ENCODE measurements at places on chromosomes 2 and 18.

GRCh38 chr18:23845988-23846630 lies 156.9 kb downstream of the LAMA3 start:
- DNase-seq, result no peak

- no peak for DNase-seq
Observed at GRCh38 chr2:109067631-109068125, 61.3 kb upstream of the SH3RF3 start.

DNA sequence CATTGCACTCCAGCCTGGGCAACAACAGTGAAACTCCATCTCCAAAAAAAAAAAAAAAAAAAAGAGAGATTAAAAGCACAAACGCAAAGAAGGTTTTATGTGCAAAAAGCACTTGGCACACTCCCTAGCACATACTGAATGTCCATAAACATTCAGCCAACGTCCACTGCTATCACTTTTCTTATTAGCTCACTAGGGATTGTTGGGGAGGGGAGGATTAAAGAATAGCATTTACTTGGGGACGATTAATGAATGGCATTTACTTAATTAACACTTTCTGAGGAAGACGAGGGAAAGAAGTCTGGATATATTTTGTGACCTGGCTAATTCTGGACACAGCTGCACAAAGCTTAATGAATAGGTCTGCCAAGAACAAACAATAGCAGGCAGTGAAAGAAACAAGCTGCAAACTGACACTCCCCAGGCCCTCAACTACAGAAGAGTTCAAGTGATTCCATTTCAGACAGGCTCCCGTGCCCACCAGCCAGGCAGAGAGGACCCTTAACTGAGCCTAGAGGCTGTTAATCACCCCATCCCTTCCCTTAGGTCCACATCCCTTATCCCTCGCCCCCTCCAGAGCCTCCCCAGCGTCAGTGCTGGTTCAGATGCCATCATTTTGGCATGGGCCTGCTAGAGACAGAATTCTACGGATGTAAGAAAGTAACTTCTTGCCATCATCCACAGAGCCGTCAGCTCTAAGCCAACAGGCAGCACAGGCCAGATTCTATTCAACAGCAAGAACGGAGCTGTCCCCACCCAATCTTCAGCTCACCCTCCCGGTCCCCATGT lies 7.4 kb downstream of the CYB5A start:
- no peak for DNase-seq

DNA sequence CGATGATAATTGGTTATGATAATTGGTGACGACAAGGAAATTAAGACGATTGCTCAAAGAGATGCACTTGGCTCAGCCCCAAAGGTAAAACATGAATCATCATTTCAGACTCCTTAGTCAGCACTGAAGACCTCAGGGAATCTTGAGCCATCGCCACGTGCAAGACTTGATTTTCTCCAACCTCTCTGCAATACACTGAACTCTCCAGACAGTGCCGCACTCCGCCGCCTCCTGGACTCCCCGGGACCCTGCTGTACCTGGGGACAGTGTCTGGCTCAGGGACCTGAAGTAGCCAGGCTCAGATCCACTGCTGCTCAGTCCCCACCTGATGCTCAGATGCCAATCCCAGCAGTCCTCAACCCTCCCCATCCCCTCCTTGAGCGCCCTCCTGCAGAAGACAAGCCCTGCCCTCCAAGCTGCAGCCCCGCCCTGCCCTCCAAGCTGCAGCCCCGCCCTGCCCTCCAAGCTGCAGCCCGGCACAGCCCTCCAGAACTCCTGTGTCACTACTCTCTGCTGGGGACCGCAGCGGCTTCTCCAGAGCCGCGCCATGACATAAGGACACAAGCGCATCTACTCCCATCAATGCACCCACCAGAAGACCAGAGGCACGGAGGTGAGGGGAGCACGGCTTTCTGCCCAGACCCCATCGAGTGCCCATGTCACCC lies 1.1 kb downstream of the TMEM18 start:
- DNase-seq, result no peak

- no peak for DNase-seq
Observed at GRCh38 chr2:168340931-168341330, 93.5 kb upstream of the STK39 start.

- no peak for DNase-seq
Observed at GRCh38 chr2:71823526-71823925, 324.1 kb downstream of the CYP26B1 start.

GRCh38 chr2:55871637-55872036 lies 51.9 kb downstream of the EFEMP1 start:
- DNase-seq, result no peak

DNA sequence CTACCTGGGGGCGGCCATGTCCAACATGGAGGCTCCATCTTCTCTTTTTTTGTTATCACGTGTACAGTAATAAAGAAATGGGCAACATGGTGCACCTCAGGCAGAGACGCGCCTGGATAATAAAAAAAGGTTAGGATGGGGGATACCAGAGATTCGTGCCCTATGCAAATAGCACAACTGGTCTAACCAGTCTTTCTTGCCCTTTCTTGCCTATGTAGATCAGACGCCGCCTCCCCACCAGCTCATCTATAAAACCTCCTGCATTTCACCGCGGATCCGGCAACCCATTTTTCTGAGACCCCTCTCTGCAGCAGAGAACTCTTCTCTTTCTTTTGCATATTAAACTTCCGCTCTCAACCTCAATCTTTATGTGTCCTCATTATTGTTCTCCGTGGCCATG lies 68.7 kb downstream of the MYL12B start:
- DNase-seq, result no peak

GRCh38 chr2:16096962-16097361 lies 156.6 kb downstream of the MYCN start:
- no peak for DNase-seq

GRCh38 chr2:115183144-115183543 lies 740.7 kb downstream of the DPP10 start:
- no peak for DNase-seq

- DNase-seq, result peak; percentile 40
Observed at GRCh38 chr2:227238238-227239237, 74.1 kb downstream of the COL4A3 start.

- DNase-seq, result no peak
Observed at GRCh38 chr2:142286618-142287017, 155.8 kb upstream of the LRP1B start.

DNA sequence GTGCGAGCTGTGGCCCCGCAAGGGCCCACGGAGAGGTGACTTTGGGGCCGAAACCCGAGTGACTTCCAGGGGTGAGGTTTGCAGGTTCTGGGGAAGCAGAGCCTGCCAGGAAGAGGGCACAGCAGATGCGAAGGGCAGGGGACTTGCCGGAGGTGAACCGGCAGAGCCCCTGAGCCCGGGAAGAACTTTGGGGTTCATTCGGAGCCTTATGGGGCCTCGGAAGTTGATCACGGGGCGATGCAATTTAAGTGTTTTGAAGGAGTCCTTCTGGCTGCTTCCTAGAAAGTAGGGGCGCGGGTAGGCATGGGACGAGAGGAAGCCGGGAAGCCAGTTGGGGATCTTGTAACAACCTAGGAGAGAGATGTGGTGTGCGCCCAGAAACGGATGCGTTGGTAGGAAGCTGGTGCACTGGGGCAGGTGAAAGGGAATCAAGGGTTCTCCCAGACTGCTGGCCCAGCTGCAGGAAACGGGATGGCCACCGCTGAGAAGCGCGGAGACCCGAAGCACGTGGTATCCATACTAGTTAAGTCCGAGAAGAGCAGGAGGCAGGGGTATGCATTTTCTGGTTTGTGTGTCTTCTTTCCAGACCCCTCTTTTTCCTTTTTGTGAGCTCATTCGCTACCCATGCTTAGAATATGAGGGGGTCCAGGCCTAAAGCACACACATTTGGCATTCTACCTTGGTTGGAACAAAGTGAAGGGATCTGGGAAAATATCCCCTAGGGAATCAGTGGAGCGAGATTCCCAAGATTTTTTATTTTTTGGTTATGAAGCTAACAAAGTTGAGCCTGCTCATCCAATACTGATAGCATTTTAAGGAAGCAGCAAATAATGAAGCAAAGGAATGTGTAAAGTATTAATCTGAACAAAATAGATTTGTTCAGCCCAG lies 758 bp downstream of the SCLY start:
- DNase-seq, result no peak

DNA sequence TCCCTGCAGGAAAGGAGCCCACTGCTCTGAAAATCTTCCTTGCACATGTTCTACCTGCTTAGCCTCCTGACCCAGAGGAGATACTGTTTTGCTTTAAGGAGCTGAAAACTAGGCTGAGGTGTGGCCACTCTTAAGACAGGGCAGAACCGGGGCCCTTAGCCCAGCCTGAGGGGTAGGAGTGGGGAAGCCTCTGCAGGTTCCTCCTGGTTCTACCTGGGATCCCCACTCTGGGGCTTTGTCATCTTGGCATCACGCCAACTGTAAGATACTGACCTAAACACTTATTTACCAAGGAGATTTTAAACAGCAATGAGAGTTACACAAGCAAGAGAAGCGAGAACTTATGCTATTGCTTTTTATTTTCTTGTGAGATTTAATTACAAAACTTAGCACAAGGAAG lies 86.9 kb downstream of the KCTD1 start:
- no peak for DNase-seq

DNA sequence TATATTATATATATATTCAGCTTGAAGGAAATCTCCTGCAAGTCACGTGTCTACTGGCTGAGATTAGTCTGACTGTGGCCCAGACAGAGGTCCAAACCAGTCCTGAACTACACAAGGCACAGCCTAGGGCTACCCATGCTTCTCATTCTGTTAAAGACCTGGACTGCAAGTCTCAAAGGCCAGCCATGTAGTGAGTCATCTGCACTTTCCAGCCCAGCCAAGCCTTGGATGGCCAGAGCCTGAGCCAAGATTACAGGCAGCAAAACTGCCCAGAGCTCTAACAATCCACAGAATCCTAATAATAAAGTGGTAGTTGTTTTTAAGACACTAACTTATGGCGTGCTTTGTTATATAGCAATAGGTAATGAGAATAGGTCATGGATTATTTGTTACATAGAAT lies 259.6 kb downstream of the SS18 start:
- DNase-seq, result no peak

DNA sequence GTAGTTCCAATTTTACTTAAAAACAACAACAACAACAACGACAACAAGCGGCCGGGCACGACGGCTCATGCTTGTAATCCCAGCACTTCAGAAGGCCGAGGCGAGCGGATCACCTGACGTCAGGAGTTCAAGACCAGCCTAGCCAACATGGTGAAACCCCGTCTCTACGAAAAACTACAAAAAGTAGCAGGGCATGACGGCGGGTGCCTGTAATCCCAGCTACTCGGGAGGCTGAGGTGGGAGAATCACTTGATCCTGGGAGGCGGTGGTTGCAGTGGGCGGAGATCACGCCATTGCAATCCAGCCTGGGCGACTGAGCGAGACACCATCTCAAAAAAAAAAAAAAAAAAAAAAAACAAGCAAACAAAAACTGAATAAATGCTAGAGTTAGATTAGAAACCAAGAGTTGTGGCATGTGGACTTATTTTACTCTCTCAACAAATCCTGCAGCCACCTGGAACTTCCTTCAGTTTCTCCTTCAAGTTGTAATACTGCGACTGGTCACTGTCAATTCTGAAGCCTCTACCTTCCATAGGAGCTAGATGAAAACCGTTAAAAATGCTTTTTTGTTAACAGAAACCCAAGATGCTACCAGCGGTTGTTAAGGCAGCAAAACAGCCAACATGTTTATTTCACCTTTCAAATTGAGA lies 1.3 kb downstream of the ATP5F1A start:
- DNase-seq, result no peak

DNA sequence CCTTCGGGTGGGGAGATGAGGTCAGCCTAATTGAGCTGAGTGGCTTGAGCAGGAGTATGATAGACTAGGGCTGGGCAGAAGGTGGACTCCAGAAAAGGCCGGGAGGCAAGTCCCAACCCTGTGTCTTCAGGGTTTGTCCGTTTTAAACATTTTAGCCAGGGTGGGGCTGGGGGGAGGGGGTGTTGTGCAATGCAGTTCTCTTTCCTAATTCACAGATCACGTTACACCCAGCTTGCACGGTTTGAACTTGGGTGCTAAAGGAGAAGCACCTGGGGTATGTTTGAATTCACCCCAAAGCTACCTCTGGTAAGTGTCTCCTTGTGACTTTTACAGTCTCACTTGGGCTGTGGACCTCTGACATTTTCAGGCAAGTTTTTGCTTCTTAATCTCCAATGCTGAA lies 233.3 kb downstream of the AGAP1 start:
- no peak for DNase-seq

- no peak for DNase-seq
Observed at GRCh38 chr18:34864836-34865497, 154.9 kb downstream of the DTNA start.

DNA sequence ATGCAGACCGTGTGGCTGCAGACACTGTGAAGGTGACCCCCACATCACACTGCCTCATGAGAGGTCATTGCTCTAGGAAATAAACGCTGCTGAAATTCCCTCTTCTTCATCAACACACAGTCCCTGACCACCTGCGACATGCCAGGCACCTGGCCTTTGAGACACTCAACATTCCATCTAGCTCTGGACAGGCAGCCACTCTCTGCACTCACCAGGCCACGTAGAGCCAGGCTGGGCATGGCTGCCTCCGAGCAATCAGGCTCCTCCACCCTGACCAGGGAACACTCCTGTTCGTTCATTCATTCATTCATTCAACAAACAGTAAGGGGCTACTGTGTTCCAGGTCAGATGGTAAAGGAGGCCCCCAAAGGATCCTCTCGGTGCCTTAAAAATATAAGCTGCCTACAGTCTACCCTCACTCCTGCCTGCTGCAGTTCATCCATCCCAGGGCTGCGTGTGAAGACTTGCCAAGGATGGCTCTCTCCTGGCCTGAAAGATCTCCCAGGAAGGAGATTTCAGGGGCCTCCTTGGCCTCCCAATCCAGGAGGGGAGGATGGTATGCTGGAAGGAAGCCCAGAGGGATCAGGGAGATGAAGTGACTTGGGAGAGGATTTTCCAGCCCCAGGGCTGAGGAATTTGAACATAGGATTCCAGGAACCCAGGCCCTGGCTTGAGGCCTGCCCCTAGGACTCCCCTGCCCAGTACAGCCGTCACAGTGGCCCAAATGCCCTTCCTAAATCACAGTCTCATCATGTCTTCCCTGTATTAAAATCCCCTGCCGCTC lies 66.7 kb downstream of the TNS1 start:
- DNase-seq, result no peak

- no peak for DNase-seq
Observed at GRCh38 chr2:39625927-39626270, 39.8 kb upstream of the TMEM178A start.

GRCh38 chr2:205629091-205629776 lies 53.1 kb upstream of the NRP2 start:
- DNase-seq, result no peak

- no peak for DNase-seq
Observed at GRCh38 chr2:57190007-57190406, 856.6 kb upstream of the VRK2 start.

- DNase-seq, result no peak
Observed at GRCh38 chr18:24669502-24669901, 209.1 kb downstream of the HRH4 start.

GRCh38 chr2:109254174-109254904 lies 125.3 kb downstream of the SH3RF3 start:
- DNase-seq, result no peak

DNA sequence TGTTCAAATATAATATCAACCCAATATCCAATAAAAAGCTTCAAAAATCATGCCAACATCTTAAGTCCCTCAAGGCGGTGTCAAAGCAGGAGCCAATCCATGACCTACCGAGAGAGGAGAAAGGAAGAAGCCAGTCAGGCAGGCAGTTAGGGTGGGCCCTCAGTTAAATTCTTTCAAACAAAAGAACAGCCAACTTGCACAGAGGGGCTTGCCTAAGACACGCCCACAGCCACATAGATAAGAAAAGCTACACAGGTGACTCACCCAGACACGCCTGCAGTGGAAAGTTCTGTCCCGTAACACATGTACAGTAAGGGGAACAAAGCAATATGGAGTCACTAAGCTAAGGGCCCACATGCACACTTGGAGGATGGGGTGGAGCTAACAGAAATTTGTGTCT lies 61.3 kb downstream of the SP110 start:
- no peak for DNase-seq

All from activated CD8-positive, alpha-beta memory T cell treated with anti-CD3 and anti-CD28 coated beads for 4 hours (primary cell).